Stimulated activated CD8-positive, alpha-beta memory T cell treated with anti-CD3 and anti-CD28 coated beads, Interleukin-4, amount 100 ng/mL, for 4 hours (primary cell): ENCODE measurements at places on chromosomes 7 and 10.

DNA sequence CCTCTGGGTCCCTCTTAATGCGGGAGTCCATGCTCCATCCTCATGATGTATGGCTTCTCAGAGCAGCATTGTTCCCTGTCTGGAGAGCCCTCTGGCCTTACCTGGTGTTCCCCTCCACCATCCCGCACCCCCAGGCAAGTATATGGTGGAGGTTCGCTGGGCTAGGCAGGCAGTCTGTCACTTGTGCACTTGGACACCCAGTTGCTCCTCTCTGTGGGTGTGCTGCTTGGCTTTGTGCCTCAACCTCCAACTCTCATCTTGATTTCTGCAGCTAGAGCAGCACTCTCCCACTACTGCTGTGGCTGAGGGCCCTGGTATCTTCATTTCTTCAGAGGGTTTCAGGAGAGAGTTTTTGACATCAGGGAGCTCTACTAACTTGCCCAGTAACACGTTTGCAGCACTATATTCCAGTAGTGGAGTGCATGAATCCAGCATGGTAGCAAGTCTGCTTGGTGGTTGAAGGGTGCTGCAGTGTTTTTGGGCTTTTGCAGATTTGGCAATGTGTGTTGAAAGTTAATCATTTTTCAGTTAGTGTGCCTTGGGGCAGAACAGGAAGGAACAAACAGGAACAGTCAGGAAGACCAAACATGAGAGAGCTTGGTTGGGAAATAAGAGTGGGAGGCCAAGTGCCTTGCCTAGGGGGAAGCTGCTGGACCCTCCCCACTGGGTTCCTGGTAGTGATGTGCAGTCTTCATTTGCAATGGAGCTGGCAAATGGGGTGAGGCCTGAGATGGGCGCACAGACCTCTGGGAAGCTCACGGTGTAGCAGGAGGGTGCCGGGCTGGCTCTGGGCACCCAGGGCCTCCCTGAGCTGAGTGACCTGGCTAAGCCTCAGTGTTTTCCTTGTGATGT is 37.4 kb downstream of the TSPAN14 start:
- no peak for DNase-seq

GRCh38 chr7:97104719-97105238 is 12.7 kb upstream of the SDHAF3 start:
- DNase-seq, result peak; percentile 23

DNA sequence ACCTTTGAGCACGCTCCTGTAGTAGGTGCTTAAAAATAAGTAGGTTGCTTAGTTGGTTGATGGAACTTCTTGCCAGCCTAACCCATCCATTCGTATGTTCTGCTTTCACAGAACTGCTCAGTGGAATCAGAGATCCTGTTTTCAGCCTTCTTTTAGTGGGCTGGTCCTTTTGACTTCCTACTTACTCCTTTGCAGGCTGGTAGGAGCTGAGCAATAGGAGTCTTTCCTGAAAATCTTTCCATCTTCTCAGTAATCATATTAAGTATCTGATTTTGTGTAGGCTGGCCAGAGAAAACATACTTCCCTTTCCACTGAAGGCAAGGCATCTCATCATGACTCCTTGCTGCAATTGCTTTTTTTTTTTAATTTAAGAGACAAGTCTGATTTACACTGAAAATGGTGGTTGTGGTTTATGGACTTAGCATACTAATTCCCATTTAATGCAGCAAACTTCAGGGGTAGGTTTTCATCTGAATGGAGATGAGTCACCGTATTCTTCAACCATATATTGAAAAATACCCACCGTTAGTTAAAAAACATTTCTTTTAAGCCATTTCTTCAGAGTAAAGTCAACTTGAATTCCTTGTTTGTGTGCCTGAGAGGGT is 208.0 kb downstream of the ZNF365 start:
- no peak for DNase-seq

GRCh38 chr10:57983281-57983791 is 284.4 kb downstream of the IPMK start:
- DNase-seq, result no peak

GRCh38 chr10:86946213-86947155 is 10.9 kb downstream of the MMRN2 start:
- DNase-seq, result no peak

DNA sequence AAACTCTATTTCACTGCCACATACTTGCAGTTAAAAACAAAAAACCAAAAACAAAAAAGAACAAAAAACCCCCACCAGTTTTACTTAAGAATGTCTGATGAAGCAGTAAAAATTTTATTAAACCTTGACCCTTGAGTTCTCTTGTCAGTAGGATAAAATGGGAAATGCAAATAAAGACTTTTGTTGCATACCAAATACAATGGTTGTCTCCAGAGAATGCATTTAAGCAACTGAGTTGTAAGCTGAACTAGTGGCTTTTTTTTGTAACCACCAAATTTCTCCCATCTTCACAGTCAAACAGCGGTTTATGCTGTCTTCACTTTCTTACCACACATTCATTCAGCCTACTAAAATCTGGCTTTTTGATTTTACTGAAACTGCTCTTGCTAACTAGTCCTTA is 3.1 kb downstream of the SYPL1 start:
- DNase-seq, result no peak

DNA sequence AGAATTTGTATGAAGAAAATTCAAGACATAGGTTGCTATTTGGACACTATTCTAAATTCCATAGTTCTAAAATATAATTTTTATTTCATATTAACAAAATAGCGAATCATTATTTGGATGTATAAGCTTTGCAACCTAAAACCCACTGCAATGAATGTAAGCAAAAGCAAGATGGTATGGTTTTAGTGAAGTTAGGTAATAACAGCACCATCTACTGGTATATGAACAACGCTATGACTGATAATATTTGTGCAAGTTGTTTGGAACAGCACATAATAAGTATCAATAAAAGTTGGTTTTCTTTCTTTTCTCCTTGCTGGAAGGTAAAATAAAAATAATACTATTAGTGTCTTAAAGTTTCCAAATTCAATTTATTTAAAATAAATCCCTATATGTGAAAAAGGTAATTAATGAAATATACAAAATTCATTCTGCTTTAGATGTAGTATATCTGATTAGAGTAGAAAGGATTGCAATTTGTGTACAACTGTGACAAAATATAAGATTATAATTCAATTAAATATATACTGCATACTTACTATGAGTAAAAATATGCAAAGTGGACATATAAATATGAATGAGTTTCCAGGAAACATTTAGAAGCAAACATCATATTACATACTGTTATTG is 79.0 kb upstream of the LSM8 start:
- DNase-seq, result no peak
